GM12864 (cell line): ENCODE measurements at places on chromosomes 2 and 18.

- no peak for DNase-seq
Measured at GRCh38 chr2:27126252-27126710, 2.7 kb downstream of the ABHD1 start.

- DNase-seq: no peak
Measured at GRCh38 chr18:77129150-77129551, 3.4 kb downstream of the MBP start.

- no peak for DNase-seq
Measured at GRCh38 chr2:218781691-218782527, at the start of gene CYP27A1. Gene CYP27A1 (plus strand): TSS chr2:218782147. CDS start chr2:218782183, 36 bp downstream.

GRCh38 chr2:17752246-17752645 is 1.4 kb downstream of the SMC6 start:
- no peak for DNase-seq

GRCh38 chr2:23497063-23497462 is 112.1 kb downstream of the KLHL29 start:
- no peak for DNase-seq

- DNase-seq: no peak
Measured at GRCh38 chr18:48885266-48885923, 65.4 kb downstream of the SMAD7 start.

GRCh38 chr2:186543561-186544131 is 46.2 kb upstream of the ITGAV start:
- DNase-seq: no peak

DNA sequence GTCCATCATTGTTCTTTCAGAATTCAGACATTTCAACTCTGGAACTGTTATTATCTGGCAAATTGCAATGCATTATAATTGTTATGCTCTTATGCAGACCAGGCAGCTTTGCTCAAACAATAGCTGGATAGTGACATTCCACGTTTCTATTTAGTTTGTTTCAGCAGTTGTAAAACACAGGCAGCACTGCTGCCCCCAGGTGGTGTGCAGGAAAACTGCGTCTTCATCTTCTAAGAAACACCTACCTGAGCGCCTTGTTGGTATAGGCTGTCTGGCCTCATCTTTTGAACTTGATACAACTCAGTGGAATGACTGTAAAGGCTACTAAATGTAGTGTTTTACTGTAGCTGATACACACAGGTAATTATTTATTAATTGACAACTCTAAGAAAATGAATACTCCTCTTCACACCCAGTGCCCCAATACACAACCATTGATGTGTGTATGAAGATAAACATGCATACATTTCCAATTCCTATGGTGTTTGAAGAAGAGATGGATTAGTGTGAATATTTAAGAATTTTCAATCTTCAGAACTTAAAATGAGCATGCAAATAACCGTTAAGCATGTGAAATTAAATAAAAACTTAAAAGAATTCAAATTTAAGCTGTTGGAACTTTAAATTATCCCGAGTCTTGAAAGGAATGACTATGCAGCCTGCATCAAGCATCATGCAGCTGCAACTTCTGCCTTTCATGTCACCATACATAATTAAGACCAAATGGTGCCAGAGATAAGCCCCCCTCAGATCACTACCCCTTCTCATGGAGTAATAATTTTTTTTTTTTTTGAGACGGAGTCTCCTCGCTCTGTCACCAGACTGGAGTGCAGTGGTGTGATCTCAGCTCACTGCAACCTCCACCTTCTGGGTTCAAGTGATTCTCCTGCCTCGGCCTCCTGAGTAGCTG is 85.6 kb downstream of the CD8B2 start:
- no peak for DNase-seq

- no peak for DNase-seq
Measured at GRCh38 chr2:3142961-3143571, 234.6 kb downstream of the EIPR1 start.

- DNase-seq: no peak
Measured at GRCh38 chr2:163213661-163214081, 375.1 kb upstream of the KCNH7 start.

GRCh38 chr2:176652300-176653182 is 383.3 kb downstream of the MTX2 start:
- DNase-seq: no peak

GRCh38 chr18:3150274-3150673 is 69.5 kb downstream of the MYOM1 start:
- no peak for DNase-seq

DNA sequence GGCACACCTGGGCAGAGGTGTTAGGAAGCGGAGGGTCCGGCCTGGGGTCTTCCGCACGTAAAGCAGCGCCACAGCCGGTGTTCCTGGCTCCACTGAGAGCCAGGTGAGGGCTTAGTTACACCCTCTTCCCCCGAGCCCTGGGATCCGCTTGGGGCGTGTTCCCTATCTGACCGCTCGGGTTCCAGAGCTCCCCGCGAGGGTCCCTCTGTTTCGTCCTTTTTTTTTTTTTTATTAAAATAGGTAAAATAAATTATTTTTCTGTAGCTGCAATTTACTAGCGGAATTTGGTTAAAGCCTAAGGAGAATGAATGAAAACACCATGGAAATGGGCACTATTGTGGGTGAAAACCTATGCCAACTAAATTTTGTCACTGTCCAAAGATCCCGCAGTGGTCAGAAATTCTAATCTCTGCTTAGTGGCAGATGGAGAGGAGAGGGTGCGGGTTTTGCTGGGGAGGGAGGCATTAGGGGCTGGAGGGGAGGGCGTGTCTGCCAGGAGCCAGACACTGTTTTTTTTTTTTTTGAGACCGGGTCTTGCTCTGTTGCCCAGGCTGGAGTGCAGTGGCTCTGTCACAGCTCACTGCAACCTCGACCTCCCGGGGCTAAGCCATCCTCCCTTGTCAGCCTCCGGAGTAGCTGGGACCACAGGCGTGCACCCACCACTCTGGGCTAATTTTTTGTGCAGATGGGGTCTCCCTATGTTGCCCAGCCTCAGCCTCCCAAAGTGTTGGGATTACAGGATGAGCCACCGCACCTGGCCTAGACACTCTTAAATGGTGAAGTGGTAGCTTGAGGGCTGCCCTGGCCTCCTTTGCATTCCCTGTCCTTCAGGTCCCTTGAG is 834 bp downstream of the PDCL3 start:
- no peak for DNase-seq

DNA sequence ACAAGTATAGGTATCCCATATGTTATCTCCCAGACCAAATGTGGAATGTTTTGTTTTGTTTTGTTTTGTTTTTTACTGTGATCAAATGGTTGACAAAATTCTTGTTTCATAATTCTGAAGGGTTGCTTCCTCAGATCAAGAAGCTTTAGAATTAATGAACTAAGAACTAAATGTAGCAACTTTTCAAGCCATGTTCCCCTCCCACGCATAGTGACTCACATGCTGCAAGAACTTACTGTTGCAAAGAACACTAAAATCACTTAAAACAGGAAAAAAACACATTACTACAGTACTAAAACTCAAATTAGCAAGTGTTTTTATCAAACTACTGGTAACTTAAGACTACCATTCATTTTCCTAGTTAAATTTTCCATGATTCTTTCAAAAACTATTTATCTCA is 30.6 kb downstream of the HNRNPLL start:
- no peak for DNase-seq

DNA sequence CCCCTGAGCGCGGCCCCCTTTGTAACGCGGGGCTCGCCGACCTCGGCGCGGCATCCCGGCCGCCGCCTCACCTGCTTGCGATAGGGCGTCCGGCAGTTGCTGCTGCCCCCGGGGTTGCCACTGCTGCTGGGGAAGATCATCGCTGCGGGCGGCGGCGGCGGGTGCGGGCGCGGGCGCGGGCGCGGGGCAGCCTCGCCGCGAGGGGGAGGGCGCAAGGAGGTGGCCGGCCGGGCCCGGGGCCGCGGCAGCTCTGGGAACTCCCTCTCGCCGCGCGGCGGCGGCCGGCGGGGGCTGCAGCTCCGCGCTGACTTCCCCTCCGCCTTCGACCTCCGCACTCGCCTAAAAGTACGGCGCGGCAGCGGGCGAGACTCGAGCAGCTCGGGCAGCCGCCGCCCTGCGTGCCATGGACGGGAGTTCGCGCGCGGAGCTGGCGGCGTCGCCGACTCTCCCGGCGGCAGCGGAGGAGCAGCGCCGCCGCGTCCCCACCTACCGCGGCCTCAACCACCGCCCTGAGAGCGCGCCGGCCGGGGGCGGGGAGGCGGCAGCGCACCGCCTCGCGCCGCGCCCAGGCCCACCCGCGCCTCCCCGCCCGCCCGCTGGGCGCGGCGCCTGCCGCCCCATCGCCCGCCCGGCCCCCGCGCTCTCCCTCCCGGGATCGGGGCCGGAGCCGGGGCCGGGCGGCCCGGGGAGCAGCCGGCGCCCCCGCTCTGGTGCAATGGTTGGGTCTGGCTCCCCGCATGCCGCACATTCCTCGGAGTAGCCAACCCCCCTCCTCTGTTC is 86.0 kb downstream of the RBMS1 start:
- no peak for DNase-seq

DNA sequence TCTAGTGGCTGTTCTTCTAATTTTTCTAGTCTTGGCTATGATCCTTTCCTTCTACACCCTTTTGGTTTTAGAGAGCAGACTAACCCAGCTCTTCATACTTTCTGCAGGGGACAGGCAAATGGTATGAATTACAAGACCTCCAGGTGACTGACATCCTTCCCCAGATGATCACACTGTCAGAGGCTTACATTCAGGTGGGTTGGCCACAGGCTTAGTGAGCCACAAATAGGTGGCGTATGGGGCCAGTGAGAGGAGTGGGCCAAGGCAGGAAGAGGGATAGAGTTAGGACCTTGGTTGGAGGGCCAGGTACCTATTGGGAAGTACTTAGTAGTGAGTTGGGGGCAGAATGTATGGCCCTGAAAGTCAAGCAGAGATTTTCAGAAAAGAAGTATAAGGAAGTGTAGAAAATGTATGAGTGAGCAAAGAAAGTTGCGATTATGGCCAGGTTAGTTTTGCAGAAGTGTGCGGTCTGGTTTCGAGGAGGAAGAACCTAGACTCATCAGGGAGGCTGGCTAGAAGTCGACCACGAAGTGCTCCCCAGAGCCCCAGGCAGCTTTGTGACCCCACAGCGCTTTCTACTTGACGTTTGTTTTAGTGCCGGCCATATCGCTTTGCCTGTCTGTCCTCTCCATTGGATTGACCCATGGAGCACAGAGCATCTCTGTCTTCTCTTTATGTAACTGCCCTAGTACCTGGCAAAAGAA is 20.0 kb downstream of the SFTPB start:
- peak; percentile 10 for DNase-seq

GRCh38 chr2:193891023-193891422 is 1696.3 kb upstream of the TMEFF2 start:
- no peak for DNase-seq

- DNase-seq: no peak
Measured at GRCh38 chr2:235739704-235740415, 246.0 kb downstream of the AGAP1 start.

- DNase-seq: no peak
Measured at GRCh38 chr2:195495351-195495750, 161.7 kb upstream of the SLC39A10 start.

DNA sequence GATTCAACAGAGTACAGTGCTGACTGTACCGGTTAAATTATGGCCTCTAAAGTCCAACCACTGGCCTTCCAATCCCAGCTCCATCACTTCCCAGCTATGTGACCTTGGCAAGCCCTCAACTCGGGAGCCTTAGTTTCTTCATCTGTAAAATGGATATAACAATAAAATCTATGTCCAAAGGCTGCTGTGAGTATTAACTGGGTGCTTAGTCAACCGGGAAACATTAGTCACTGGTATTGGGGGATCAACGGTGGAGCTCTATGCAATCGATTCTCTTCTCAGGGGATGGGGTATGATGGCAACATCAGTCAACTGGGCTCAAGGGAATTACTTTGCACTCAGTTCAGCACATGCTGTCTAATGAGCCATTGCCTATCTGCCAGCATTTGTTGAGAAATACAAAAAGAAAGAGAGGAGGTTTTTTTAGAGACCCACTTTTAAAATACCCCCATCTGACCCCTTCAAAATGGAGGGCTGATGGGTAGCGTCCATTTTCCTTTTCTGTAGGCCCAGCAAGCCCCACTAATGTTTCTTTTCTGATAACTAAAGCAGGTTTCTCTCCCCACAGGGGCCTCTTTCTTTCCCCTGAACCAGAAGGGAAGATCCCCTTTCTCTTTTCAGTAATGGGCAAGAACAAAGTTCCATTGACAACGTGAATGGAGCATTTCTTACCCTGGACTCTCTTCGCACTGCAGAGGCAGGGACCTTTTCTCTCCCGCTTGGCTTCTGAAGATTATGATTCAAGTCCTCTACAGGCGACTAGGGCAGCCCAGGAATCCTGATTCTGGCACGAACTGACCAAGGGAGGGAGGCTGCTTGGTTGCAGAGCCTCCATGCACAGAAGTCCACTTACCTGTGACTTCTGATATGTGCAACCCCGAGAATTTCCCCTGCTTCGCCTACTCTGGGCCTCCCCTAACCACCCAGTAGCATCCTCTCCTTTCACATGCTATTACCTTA is 8.7 kb upstream of the AGFG1 start:
- DNase-seq: no peak

- no peak for DNase-seq
Measured at GRCh38 chr2:38866773-38867443, 8.8 kb downstream of the DHX57 start.

DNA sequence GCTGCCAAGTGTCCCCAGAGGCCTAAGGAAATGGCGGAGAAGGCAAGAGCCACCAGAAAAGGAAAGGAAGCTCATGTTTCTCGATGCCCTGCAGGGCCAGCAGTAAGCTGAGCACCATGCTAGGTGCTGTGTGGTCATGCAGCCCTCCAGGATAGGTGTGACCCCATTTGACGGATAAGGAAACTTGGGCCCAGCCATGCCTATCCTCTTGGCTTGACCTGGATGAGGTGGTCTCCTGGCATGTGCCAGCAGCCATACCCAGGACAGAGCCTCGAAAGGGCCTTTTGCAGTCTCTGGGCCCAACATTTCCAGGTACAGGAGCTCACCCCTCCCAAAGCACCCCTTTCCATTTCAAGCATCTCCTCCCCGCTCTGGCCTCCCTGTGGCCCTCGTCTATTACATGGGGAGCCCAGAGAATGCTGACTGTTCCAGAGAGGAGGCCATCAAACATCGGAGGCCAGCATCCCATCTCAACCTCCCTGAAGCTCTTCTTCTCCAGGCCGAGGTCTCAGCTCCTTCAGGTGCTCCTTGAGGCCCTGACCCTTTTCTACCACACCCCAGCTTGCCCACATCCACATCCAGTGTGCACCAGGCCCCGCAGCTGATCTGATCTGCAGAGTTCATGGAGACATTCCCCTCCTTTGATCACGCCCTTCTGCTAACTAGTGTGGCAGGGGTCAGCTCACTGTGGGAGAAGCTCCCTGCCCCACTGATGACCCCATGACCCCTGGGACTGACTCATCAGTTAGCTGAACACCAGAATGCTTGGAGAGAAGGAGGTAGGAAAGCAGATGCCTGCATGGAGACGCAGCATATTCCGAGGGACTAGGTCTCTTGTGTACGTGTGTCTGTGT is 208.4 kb downstream of the TNS1 start:
- no peak for DNase-seq

- no peak for DNase-seq
Measured at GRCh38 chr2:134360745-134361487, 107.0 kb downstream of the MGAT5 start.

DNA sequence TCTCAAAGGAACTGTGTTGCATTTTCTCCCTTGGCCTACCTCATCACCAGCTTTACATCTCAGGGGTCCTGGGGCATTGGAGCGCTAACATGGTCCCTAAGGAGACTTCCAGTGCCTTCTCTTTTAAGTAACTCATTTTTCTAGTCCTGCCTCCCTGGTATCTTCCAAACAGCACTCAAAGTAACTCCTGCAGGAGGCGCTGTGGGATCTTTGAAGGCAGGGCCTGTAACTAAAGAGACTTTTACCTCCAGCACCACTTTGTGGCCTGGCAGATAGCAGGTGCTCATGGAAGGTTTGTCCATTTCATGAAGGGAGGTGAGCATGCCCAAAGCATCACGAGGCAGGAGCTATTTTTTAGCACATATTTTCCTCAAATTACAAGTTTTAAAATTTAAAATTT is 411.0 kb upstream of the GYPC start:
- peak; percentile 3 for DNase-seq

GRCh38 chr18:48548011-48548771 is 9.4 kb downstream of the CTIF start:
- no peak for DNase-seq
